Activated CD4-positive, alpha-beta T cell treated with anti-CD3 and anti-CD28 coated beads, Interleukin-2, amount 10 ng/mL, durations not matched to agents 7 days and 5 days (primary cell): ENCODE measurements at places on chromosomes 13 and 19. TPM values are rescaled to one million over a fixed set of nuclear protein-coding genes. Genes with fewer than 3 reads are reported as not detected.

DNA sequence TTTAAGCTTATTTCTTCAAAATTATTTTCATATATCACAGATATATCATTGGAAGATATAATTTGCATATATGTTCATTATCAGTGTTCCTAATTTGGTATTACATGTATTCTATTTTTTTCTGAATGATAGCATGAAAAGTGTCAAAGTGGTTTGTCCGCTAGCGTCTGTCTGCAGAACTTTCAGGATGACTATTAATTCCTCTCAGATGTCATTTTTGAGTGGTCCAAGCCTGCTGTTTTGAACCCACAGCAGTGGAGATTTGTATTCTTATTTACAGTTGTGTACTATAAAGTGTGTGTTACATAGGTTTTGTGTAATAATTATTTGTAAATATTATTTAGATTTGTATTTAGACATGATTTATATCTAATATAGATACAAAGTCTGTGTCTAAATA, 8.5 kb downstream of the UTP14C start:
- H3K36me3 ChIP-seq, result peaks cover 24% of the 10 kb centered on the region
- H3K27ac ChIP-seq, result no peak overlapping the region
- H3K4me1 ChIP-seq, result no peaks in the 10 kb centered on the region
- no peak overlapping the region for H3K4me3 ChIP-seq
- no peaks in the 10 kb centered on the region for H3K27me3 ChIP-seq
- no peak for DNase-seq

GRCh38 chr13:27120011-27120410, 51.6 kb downstream of the USP12 start:
- peaks cover 3% of the 10 kb centered on the region for H3K4me1 ChIP-seq
- no peak overlapping the region for H3K4me3 ChIP-seq
- no peak overlapping the region for H3K27ac ChIP-seq
- no peaks in the 10 kb centered on the region for H3K27me3 ChIP-seq

DNA sequence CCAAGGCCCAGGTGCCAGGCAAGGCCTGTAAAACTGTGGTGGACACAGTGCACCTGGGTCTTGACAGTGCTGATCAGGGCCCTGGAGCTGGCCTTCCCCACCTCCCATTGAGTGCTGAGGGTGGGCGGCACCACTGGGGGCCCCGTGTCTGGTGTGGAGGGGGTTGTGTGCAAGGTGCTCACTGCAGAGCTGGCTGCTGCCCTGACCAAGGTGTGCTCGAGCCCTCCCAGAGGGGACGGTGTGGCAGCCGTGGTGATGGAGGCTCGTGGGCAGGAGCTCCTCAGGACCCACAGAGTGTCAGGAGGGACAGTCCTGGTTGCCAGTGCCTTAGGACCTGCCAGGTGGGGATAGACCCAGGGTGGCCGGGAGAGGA, 23.0 kb downstream of the ATP4B start:
- no peak overlapping the region for H3K4me3 ChIP-seq
- no peaks in the 10 kb centered on the region for H3K27me3 ChIP-seq
- H3K27ac ChIP-seq, result no peak overlapping the region
- no peak for DNase-seq

DNA sequence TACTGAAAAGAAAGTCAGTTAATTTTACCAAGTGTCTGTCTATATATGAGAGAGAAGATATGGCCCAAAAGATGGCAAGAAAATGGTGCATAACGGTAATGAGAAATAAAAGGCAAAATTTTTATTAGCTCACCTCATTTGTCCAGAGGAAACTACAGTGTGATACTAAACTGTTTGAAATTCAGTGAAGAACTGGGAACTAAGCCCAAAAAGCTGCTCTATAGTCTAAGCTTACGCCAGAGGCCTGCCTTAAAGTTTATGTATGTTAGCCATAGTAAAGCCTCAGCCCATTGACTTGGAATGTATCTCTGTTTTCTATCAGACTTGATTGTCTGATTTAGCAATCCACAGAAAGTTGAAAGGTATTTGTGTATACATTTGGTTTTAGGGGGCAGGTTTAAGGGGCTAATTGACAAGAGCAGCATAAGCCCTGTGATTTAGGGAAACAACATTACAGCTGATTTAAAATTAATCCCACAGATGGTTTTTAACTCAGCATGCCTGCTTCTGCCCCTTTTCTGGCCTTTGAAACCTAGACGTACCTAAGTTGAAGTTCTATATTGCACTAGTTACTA, 91.0 kb upstream of the MAB21L1 start:
- no peaks in the 10 kb centered on the region for H3K36me3 ChIP-seq
- H3K4me1 ChIP-seq, result no peaks in the 10 kb centered on the region
- H3K27ac ChIP-seq, result no peak overlapping the region
- H3K27me3 ChIP-seq, result no peaks in the 10 kb centered on the region
- DNase-seq, result no peak
- H3K4me3 ChIP-seq, result no peak overlapping the region

- no peak for DNase-seq
- no peaks in the 10 kb centered on the region for H3K27me3 ChIP-seq
- no peak overlapping the region for H3K4me3 ChIP-seq
- H3K4me1 ChIP-seq, result peaks cover 15% of the 10 kb centered on the region
- H3K27ac ChIP-seq, result no peak overlapping the region
Measured at GRCh38 chr13:60143775-60144174, 20.0 kb downstream of the DIAPH3 start.

GRCh38 chr13:46124531-46124966, 19.7 kb upstream of the CPB2 start:
- H3K27me3 ChIP-seq, result peaks cover 2% of the 10 kb centered on the region
- H3K36me3 ChIP-seq, result peaks cover 31% of the 10 kb centered on the region
- H3K4me3 ChIP-seq, result no peak overlapping the region
- DNase-seq, result peak; percentile 15

The ZNF543 gene
- 9.1 TPM for total RNA-seq

The SERP2 gene
- not detected for total RNA-seq

The GAS6 gene
- total RNA-seq, result 0.92 TPM
